CD4-positive, alpha-beta T cell treated with Interleukin-15 for 4 hours (primary cell): ENCODE measurements at places on chromosomes 7 and 10.

GRCh38 chr10:110827410-110827809 lies 44.3 kb upstream of the PDCD4 start:
- DNase-seq = no peak

DNA sequence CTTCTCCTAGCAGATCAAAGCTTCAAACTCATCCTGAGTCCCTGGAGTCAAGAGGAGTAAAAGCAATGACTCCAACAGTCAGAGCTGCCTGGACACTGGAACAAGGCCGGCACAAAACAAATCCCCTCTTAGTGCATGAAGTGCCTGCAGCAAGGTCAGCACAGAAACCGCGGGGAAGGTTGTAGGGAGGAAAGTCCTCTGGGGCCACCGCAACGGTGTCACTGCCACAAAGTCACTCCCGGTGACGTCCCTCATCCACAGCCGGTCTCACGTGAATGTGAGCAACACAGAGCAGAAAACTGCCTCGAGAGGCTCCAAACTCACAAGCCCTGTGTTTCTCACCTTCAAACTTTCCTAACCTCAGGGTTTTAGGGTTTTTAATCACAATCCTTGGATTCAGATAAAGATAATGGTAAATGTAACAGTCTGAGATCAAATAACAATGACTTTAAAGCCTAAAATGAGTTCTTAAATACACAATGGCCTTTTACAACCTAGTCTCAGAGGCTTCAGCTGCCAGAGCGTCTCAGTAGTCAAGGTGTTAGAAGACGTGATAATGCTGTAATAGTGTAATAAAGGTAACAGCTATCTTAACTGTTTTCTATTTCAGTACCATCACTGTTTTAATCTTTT lies 274.3 kb downstream of the ZMYND11 start:
- no peak for DNase-seq

- no peak for DNase-seq
Observed at GRCh38 chr10:62008946-62009345, 107.4 kb downstream of the ARID5B start.

DNA sequence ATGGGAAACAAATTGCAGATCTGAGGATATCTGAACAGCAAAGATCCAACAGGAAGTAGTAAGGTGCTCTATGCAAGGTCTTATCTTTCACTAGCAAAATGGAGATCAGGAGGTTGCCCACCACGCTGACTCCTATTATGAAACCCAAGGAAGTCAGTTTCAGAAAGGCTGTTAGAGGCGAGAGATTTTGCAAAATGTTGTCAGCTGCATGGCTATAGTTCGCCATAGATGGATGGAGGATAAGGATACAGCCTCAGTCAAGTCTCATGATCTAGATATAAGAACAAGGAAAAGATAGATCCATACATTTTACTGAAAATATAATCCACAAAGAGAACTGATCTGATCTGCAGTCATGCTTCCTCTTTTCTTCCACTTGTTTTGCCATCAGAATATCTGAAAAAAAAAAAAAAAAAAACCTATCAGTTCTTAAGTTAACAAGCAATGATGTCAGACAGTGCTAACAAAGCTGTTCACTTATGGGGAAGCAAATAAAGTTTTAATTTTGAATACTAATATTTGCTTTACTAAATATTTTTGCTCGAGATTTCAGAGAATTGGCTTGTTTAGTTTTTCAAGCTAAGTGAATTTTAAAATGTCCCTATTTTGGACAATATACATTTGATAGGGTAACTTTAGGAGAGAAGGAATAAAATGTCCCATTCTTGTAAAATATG lies 2.0 kb downstream of the GPR85 start:
- no peak for DNase-seq

DNA sequence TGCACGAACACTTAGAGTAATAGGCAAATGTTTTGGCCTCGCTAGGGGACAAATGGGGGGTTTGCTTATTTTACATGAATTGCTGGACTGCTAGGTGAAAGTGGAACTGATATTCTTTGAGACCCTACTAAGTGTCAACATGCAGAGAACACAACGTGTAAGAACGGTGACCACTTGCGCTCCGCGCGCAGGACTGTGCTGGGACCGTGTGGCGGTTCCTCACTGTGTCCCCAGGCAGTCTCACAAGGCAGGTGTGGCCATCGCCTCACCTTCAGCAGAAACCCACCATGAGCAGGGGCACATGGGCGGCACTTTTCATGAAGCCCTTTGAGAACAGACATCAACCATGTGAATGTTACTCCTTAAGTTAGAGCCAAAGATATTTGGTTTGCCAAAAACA lies 27.2 kb downstream of the PTPRN2 start:
- no peak for DNase-seq

GRCh38 chr7:139716156-139716942 lies 61.4 kb downstream of the HIPK2 start:
- DNase-seq = no peak

DNA sequence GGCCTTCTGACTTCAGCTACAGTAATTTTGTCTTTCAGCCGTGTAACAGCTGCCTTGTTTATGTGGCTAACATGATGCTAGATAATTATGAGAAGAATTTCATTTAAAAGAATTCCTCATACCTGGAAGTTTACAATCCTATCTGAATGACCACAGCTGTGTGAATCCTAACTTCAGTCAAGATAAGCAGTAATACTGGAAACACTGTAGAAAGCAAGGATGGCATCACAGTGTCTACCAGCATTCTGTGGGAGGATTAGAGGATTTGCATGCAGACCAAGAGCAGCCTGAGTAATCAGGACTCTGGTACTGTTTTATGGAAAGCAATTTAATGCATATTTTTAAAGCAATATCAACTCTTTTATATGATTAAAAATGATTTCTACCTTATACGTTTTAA lies 282.4 kb downstream of the EXOC4 start:
- no peak for DNase-seq

DNA sequence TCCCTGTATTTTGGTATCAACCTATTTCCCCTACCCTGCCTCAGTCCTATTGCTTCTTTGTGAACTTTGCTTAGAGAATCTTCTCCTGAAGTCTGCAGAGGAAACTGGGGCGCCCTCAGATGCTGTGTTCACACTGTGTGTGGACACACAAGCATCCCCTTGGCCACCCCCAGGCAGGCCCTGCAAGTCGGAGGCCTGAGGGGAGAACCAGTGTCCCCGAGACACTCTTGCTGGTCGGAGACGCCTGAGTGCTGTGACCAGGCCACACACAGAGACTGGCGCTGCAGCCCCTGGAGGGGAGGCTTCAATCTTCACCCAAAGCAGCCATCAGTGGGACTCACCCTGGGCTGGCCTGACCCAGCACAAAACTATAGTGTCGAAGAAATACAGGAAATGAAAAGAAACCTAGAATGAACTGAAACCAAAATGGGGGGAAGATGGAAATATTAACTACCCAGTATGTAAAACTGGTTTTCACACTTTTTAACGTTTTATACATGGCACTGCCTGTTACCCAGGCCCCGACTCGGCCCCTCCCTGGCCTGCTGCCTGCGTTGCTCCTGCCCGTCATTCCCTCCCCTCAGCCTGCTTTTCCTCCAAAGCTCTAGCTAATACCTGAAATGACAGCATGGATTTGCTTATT lies 48.4 kb upstream of the FAM20C start:
- DNase-seq = no peak

DNA sequence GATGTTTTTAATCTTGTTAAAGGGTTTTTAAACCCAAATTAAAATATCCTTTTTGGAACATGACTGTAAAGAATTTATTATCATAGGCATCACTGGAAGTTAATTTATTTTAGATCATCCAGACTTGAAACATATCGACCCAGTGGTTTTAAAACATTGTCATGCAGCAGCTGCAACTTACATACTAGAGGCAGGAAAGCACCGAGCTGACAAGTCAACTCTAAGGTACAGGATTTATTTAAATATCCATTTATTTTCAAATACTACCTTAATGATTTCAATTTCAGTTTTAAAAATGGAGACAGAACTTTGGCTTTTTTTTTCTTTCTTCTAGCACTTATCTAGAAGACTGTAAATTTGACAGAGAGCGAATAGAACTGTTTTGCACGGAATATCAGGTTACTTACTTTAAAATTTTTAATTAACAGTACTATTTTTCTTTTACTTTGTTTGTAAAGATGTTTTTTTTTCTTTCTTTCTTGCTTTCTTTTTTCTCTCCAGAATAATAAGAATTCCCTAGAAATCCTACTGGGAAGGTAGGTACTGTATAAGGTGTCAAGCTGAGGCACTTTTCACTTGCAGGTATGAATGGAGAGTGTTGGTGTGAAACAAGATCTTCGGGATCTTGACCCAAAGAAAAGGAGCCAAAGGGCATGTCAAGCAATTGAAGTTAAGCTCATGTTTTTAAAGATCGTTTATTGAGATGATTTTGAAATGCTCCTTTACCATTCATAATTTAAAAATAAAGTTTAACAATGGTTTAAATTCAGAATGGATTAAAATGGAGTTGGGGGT lies 1.8 kb downstream of the COMMD3 start:
- no peak for DNase-seq

GRCh38 chr7:136061433-136061832 lies 84.3 kb upstream of the MTPN start:
- DNase-seq = no peak
